ENCODE measurements at places on chromosomes 3 and 15.

GRCh38 chr3:183818041-183818620 lies 7.2 kb downstream of the MAP6D1 start:
- no peak for DNase-seq

- DNase-seq = no peak
These were observed 381.9 kb downstream of the ERC2 start for GRCh38 chr3:56086355-56086754.

GRCh38 chr3:5026046-5026362 lies 46.8 kb downstream of the BHLHE40 start:
- DNase-seq = no peak

- DNase-seq = no peak
These were observed 24.7 kb downstream of the MYO5A start for GRCh38 chr15:52503788-52504496.

- DNase-seq = no peak
These were observed 241.8 kb upstream of the LRTM1 start for GRCh38 chr3:55169608-55170072.

- no peak for DNase-seq
These were observed 201.1 kb upstream of the ADAMTS9 start for GRCh38 chr3:64888840-64889392.

DNA sequence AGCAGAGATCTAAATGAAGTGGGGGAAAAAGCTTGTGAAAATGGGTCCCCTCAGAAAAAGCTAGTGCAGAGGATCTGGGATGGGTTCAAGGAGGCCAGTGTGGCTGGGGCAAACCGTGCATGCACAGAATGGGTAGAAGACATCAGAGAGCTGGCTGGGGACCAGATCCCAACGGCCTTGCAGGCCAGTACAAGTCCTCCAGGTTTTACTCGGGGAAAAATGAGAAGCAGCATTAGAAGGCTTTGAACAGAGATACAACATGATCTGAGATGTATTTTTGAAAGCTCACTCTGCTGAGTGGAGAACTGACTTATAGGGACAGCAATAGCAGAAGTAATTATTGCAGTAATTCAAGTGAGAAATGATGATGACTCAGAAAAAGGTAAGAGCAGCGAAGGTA lies 114.5 kb downstream of the HERC1 start:
- no peak for DNase-seq

- DNase-seq = no peak
These were observed 10.4 kb downstream of the CLDN11 start for GRCh38 chr3:170429050-170429449.

DNA sequence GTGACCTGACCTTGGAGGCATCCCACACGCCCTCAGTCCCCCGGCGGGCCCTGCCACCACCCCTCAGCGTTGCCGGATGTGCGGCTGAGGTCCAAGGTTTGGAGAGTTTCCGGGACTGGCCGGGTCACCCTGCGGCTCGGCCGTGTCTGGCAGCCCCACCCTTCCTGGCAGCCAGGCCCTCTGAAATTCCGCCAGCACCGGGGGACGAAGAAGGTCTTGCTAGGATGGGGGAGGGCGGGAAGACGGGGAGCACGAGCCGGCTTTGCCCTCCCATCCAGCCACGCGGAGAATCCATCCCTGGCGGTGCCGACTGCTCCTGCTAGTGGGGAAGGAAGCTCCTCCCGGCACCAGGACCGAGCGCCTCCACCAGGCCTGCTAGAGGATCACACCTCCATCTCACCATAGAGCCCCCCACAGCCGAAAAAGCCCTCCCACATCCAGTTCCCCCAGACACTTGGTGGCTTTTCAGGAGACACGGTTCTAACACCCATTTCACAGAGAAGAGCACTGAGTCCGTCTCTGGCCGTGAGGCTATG lies 81.5 kb downstream of the CPN2 start:
- DNase-seq = no peak

- no peak for DNase-seq
These were observed 610.0 kb upstream of the ZNF385D start for GRCh38 chr3:22360970-22361369.

DNA sequence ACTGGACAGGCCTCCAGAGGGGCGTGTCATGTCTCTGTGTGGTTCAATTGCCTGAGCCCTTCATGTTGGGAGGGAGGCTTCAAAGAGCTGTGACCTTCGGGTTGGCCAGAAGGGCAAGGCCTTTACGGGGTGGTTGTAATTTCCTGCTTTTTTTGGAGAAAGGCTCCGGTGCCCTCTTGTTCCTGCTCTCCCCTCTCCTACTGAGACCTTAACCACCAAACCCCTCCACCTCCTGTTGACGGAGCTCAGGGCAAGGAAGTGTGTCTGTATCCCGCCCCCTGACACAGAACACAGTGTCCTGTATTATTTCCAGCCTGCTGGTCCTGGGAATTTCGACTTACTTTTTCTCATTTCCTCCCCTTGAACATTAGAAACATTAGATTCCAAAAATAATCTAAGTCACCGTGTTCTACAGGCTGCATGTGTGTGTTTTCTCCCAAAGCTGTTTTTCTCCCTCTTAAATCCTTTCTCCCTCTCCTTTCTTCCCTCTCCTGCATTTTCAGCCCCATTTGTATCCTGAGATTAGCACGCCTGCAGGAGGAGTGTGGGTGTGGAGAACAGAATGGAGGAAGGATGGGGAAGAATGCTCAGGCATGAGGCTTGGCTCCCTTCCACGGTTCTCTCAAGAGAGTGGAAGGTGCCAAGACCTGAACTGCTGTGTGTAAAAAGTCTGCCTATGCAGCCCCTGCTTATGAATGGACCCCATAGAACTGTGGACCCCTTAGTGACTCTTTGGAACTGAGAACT lies 285.4 kb upstream of the ROPN1 start:
- DNase-seq = no peak

GRCh38 chr3:184953401-184953800 lies 141.4 kb downstream of the VPS8 start:
- DNase-seq = no peak

GRCh38 chr3:72004749-72005292 lies 219.9 kb upstream of the PROK2 start:
- DNase-seq = no peak

GRCh38 chr3:111769110-111769991 lies 89.7 kb upstream of the PHLDB2 start:
- DNase-seq = no peak

DNA sequence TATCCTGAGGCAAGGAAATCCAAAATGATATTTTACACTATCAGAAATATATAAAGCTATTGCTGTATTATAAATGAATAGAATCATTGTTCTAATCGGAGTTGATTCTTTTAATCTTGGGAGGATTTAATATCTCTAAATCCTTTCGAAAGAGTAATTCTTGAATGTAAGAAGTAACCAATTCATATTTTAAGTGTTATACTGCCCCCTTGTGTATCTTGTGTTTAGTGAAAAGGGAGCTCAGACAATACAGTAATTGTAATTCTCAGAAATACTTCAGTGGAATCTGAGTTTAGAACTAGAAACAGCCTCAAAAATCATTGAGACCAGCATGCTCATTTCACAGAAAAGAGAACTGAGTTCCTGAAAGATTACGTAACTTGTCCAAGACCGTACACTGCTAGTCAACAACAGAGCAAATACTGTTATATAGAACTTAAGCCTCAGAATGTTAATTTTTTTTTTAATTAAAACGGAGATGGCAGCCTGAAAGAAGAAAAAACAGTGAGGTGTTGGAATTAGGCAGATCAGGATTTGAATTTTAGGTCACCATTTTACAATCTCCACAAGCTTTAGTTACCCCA lies 42.9 kb downstream of the PLCH1 start:
- peak; percentile 68 for DNase-seq

GRCh38 chr3:120244834-120245225 lies 40.2 kb downstream of the GPR156 start:
- no peak for DNase-seq

DNA sequence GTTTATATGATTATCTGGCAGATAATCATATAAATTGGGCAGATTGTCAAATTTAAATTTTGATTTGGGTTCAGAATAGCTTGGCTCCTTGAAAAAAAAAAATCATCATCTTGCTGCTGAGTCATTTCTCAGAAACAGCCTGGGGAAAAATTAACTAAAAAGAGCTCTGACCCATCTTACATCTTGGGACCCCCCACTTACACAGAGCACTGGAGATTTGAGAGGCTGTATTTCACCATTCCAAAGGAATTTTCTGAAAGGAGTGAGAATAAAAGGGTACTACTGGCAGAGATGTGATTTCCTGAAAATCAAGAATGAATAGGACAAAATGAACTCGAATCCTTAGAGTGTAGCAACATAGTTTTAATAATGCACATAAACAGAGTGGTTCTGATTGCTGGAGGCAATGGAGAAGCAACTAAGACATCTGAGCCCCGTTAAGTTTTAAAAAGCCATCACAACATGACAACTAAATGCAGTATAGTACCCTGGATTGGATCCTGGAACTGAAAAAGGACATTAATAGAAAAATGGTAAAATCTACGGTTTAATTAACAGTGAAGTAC lies 97.5 kb downstream of the RFTN1 start:
- no peak for DNase-seq

- no peak for DNase-seq
These were observed 33.2 kb downstream of the GOLGA8S start for GRCh38 chr15:23387621-23388190.

DNA sequence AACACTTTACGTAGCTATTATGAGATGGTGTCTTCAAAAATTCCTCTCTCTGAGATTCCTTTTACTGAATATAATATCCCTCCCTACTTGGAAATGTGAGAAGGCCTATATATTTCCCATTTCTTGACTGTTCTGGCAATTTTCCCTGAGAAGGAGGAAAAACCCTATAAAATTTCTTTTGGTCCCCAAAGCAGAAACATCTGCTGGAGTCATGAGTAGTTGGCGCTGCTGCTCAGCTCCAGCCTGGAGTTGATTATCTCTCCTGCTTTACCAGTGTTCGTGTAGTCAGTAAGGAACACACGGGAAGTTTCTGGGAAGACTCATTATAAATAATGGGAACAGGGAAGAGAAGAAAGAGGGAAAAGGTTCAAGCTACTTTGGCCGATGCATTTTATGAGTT lies 680.1 kb downstream of the EPHA3 start:
- DNase-seq = no peak

GRCh38 chr3:277873-278272 lies 81.3 kb downstream of the CHL1 start:
- no peak for DNase-seq

- no peak for DNase-seq
These were observed 183.2 kb downstream of the P3H2 start for GRCh38 chr3:189937302-189938127.

DNA sequence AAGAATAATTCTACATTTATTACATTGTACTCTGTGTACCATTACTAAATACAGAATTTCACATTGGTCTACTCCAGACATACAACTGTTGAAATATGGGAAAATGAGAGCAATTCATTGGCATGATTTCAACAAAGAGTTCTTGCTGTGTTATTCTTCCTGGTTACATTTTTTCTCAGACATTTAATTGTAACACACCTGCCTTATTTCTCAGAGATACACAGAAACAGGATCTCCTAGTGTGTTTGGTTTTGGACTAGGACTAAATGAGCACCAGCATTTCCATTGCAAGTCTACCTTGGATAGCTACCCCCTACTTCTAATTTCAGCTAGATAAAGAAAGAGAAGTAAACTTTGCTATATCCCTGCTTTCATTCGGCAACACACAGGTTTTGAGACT lies 274.3 kb upstream of the CNTN4 start:
- DNase-seq = no peak

DNA sequence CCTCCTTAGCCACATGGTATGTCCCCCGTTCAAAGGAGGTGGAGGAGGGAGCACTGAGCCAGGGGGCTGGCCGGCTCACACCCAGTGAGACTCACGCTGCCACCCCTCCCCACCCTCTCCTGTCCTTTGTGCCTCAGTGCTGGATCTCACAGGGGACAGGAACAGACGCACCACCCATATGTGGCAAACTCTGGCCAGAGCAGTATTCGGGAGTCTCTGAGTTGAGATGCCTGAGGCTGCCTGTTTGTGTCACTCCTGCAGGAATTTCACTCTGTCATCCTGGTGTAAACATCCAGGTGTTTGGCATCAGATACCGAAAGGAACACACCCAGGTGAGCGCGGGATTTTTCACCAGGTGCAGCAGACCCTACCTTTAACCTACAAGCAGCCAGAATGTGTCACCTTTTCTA lies 25.7 kb downstream of the RGMA start:
- no peak for DNase-seq

GRCh38 chr15:92407916-92408315 lies 14.2 kb downstream of the ST8SIA2 start:
- DNase-seq = no peak

DNA sequence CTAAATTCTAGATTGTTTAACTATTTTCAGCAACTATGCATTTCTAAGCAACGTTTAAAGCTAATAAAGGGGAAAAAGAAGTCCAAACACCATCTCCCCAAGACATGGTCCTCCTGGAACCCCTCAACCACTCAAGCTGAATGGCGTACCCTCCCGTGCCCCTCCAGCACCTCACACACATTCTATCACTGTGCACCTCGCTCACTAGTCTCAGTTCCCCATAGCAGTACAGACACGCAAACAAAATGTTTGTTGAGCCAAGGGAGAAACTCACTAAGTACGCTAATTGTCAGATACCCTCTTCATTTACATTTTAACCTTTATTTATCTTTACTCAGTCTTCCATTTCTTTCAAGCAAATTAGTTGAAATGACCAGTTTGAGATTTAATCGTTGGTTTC lies 48.8 kb downstream of the ACAP2 start:
- DNase-seq = no peak

- DNase-seq = no peak
These were observed 2.7 kb upstream of the MAPK6 start for GRCh38 chr15:52016316-52016715.

GRCh38 chr3:81622395-81622794 lies 139.1 kb downstream of the GBE1 start:
- DNase-seq = no peak

DNA sequence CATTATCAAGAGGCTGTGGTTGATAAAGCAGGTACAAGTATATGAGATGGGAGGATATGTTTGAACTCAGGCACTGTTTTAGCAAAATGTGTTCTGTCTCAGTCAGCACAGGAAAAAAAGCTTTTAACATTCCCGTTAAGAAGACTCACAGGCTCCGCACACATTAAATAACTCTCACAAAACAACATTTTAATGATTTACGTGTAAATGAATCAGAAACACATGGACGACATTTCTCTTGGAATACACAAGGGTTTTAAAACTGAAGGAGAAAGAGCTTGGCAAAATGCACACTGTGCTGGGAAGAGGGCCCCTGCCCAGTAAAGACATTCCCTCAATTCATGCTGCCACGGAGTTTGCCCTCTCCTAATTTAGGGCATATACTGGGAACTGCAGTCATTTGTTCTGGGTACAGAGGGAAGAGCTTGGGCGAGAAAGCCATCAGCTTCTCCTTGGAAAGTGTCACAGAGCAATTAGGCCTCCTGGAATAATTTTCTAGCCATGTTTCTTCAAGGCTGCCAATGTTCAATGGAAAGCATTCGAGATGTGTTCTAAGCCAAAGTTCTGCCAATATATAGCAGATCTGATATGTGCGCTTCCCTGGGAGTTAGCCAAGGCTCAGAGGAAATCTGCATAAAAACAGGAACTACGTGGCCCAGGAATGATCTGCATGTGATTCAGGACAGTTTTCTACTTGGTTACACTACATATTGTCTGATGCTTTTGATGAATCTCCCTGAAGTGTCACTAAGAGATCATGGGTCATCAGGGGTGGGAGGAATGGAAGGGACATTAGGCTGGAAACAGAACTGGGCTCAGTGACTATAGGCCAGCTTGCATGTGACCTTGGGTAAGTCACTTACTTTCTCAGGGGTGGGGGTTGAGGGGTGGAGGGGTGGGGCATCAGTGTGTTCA lies 2.2 kb upstream of the MASP1 start:
- DNase-seq = no peak

- peak; percentile 36 for DNase-seq
These were observed 688.8 kb upstream of the CCDC54 start for GRCh38 chr3:106688464-106688863.

All from NCI-H1436 (cell line).